ENCODE measurements at places on chromosomes 16 and 17.

- no peak for DNase-seq
These were observed 117.1 kb upstream of the NLRP1 start for GRCh38 chr17:5701381-5701780.

GRCh38 chr16:53840456-53840855 lies 136.5 kb downstream of the FTO start:
- no peak for DNase-seq

DNA sequence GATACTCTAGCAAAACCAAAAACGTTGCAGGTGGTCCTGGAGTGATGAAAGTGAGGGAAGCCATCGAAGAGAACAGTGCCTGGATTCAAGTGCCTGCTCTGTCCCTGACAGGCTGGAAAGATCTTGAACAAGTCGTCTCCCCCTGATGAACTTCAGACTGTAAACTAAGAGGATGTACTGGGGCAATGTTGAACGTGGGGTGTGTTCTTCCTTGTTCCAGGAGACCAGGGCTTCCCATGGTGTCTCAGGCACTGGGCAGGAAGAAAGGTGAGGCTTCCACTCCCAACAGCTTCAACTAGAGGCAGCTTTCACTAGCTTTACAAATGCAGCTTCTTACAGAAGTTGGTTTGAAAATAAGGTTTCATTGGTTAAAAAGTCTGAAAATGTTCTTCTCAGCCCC lies 21.4 kb upstream of the NF1 start:
- no peak for DNase-seq

- DNase-seq: no peak
These were observed 24.6 kb downstream of the COPRS start for GRCh38 chr17:31834448-31834847.
